ENCODE measurements at places on chromosomes 6 and 20.
A peak's percentile ranks its signal among the peaks of the same experiment; 100 is the strongest.

GRCh38 chr6:17899491-17899890, 87.9 kb downstream of the KIF13A start:
- DNase-seq, result no peak

DNA sequence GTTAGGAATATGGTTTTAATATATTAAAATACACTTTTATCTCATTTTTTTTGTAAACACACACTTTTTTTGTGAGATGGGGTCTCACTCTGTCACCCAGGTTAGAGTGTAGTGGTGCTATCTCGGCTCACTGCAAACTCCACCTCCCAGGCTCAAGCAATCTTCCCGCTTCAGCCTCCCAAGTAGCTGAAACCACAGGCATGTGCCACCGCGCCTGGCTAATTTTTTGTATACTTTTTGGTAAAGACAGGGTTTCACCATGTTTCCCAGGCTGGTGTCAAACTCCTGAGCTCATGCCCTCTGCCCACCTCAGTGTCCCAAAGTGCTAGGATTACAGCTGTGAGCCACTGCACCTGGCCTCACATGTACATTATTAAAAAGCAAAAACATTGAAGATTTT, 10.8 kb downstream of the IPCEF1 start:
- no peak for DNase-seq

GRCh38 chr6:25086500-25087091, 150.8 kb upstream of the RIPOR2 start:
- no peak for DNase-seq

GRCh38 chr6:2942914-2943563, 28.3 kb downstream of the SERPINB6 start:
- DNase-seq, result no peak

- DNase-seq, result peak; percentile 47
Measured at GRCh38 chr20:62824476-62825332, 7.9 kb downstream of the COL9A3 start.

DNA sequence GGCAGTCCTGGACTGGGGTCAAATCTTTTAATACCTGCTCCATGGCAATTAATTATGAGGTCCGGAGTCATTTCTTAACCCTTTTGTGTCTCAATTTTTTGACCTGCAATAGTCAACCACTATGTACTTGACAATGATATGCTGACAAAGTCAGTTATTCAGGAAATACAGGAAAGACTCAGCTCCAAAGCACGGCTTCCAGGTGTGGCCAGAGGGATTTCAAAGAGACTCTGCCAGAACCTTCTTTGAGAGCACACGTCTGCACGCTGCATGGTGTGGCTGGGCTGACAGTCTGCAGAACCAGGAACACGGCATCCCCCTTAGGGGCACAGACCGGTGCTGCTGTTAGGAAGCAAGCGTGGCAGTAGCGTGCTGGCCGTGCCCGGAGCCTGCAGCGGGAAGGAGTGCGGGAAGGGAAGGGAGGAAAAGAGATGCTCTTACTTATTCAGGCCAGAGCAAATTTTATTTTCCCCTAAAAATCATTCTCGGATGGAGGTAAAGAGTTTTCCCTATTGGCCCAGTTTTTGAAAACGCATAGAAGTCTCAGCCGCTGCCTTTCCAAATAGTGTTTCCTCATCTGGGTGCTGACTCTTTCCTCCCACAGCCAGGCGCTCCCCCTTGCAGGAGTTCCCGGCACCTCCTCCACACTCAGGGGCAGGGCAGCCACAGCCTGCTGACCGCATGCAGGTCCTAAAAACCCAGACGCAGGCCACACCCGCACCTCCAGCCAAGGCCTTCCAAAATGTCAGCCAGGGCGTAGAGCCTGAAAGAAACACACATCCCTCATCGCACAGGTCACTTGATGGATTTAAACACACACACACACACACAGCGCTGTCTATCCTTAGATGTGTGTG, 187.4 kb upstream of the SNX9 start:
- DNase-seq, result no peak

GRCh38 chr20:62025832-62026563, 39.7 kb downstream of the TAF4 start:
- DNase-seq, result peak; percentile 65

DNA sequence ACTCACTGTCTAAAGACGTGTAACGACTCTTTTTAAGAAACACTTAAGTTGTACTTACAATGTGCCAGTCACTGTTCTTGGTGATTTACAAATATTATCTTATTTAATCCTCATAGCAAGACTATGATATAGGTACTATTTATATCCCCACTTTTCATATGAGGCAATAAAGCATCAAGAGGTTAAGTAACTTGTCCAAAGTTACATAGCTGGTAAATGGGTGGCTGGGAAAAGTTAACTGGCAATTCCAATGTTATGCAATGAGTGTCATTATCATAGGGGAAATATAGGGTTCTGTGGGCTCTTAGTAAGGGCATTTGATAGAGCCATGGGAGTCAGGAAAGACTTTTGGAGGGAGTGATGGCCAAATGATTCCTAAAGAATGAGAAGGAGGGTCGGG, 21.4 kb upstream of the RIPOR2 start:
- DNase-seq, result no peak

DNA sequence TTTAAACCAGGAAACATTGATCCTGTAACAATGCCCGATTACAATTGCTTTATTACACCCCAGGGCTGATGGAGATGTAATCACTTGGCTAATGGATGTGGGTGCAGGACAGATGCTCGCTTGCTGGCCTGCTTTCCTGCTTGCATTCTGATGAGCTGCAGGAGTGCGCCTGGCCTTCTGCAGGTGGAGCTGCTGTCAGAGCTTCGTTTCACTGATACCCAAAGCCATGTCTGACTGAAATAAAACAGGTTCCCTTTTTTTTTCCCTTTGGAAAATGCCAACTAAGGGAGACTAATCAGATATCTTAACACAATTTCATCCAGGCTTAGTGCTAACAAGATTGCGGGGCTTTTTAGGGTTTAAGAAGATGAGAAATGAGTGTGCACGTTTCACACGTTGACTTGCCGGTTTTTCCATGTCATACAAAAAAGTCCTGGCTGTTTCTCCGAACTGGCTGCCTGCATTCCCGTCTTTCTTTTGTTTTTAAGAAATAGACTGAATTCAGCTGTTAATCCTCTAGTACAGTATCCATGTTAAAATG, 60.7 kb downstream of the VAPB start:
- DNase-seq, result no peak

DNA sequence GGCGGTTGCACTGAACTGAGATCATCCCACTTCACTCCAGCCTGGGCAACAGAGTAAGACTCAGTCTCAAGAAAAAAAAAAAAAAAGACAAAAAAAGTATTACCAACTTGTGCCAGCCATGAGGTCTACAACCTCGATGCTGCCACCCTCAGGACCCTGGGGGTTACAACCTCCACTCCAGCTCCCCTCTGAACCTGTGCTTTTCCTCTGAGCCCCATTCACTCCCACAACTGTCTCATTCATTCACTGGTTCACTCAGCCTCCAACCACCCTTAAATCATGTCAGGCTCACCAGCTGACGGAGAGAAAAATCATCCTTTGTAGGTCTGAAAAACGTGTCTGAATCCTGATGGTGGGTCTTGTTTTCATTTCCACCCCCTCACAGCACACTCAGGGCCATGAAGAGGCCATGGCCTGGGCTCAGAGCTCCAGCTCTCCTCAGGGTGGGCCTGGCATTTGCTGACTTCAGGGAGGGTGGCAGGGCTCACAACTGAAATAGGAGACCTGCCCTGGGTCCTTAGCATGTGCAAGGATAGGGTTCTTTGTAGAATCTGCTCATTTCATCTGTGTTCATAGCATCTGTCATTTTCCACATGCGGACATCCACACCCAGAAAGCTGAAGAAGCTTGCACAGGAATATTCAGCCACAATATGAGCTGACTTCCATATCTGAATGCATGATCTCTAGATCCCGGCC, 1.9 kb upstream of the ULBP1 start:
- DNase-seq, result peak; percentile 22

Measured in fibroblast of skin of right biceps (primary cell).